Subcutaneous adipose tissue (tissue), 4 donors: ENCODE measurements at places on chromosomes 5 and 9. TPM values are rescaled to one million over a fixed set of nuclear protein-coding genes. Genes with fewer than 3 reads are reported as not detected.

ENTPD2 gene
- not detected for total RNA-seq

FOXD4L4 gene
- not detected for total RNA-seq

ADRB2 gene
- total RNA-seq: 60.0 TPM

PCDHB3 gene
- 0.85 TPM for total RNA-seq
